ENCODE measurements at places on chromosomes 6 and 20. TPM values are rescaled to one million over a fixed set of nuclear protein-coding genes. Genes with fewer than 3 reads are reported as not detected.

DNA sequence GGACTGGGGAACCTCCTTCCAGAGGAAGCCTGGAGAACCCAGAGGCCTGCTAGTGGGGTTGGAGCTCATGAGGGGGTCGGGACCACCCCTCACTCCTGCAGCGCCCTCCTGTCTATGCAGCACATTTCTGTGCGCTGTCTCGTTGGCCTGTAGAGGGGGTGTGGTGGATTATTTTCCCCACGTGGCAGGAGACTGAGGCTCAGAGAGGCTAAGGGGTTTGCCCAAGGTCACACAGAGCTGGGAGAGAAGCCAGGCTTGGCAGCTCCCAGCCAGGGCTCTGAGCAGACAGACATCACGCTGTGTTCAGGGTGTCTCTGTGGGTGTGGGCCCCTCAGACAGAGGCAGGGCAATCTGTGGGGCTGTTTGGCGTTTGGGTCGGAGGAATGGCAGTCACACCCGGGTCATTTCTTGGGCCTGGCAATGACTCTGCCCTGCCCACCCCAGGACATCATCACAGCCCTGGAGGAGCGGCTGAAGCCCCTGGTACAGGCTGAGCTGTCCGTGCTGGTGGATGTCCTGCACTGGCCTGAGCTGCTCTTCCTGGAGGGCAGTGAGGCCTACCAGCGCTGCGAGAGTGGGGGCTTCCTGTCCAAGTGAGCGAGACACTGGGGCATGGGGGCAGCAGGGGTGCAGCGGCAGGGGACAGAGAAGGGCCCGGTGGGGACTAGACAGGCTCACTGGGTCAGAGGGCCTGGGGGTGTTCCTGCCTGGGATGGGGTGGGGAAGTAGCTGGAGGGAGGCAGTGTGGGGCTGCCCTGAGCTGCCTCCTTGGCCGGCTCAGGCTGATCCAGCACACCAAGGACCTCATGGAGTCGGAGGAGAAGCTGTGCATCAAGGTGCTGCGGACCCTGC is 27.7 kb downstream of the UQCC2 start:
- H3K4me3 ChIP-seq, result no peak overlapping the region
- H3K27ac ChIP-seq, result no peak overlapping the region
- H3K36me3 ChIP-seq, result peaks cover 15% of the 10 kb centered on the region
- H3K4me1 ChIP-seq, result no peaks in the 10 kb centered on the region
- H3K27me3 ChIP-seq, result no peaks in the 10 kb centered on the region

Gene ELOVL4
- total RNA-seq, result 6.2 TPM

Gene GLP1R
- total RNA-seq, result 4.0 TPM

Gene AVP
- total RNA-seq, result not detected

DNA sequence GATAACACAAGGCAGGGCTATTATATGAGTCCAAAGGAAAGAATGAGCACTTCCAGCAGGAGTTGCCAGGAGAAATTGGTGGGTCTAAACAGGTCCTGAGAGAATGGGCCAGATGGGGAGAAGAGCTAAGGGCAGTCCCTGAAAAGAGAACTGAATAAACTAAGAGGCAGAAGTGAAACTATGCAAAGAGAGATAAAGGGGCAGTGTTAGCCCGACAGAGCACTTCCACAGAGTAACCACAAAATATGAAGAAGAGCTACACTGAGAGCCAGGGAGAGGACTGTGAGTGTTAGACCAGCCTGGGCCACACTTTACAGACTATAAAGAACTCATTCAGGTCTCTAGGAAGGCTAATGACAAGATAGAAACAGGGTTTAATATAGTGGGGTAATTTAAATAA is 43.8 kb downstream of the RALGAPA2 start:
- H3K27me3 ChIP-seq, result no peaks in the 10 kb centered on the region
- H3K36me3 ChIP-seq, result peaks cover 4% of the 10 kb centered on the region
- peaks cover 5% of the 10 kb centered on the region for H3K4me1 ChIP-seq
- no peak overlapping the region for H3K4me3 ChIP-seq
- H3K27ac ChIP-seq, result no peak overlapping the region

Gene FOXA2
- total RNA-seq, result 124 TPM

DNA sequence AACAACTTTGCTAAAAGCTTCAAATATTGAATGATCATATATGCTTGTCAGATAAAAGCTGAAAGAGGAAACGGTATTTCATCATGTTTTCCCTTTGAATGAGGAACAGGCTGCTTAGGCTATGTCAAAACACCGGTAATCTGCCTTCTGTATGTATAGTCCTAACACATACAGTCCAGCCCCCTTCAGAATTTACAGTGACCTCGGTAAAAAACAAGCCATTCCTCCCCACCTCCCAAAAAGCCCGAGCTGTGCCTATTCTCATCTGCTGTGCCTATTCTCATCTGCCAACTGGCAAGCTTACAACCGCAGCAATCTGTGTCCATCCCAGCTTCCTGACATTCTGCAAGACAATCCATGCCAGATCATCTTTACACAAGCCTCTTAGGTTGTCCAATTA is 26.8 kb upstream of the UBE2J1 start:
- no peaks in the 10 kb centered on the region for H3K36me3 ChIP-seq
- H3K27ac ChIP-seq, result no peak overlapping the region
- no peak overlapping the region for H3K4me3 ChIP-seq
- H3K27me3 ChIP-seq, result no peaks in the 10 kb centered on the region

DNA sequence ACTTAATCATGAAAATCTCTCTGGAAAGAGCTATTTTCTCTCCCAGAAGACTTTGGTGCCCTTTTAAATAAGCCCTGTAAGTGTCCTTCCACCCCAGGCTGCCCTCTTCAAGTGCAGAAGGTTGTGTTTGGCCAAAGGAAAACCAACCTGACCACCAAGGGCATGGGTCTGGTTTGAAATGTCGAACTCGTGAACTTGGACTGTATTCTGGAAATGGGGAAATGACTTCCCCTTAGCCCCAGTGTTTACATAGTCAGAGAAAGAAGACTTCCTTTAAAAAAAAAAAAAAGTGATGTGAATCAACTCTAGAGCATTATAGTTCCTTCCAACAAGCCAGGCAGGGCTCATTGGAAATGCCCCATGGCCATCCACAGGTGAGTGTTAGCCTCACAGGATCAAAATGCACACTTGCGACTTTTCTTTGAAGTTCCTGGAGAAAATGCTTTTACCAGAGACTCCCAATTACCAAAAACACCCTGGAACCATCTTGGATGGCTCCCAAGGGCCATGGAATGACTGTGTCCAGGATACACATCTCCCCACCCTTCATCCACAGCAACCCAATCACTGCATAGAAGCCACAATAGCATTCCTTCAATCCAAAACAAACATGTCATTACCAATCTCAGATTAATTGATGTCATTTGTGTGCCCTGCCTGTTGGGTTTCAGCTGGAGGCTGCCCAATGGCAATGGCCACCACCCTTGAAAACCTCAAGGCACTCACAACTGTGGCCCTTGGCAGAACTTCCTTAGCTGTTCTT is 133.8 kb downstream of the CLIC5 start:
- no peak overlapping the region for H3K4me3 ChIP-seq
- H3K36me3 ChIP-seq, result peaks cover 3% of the 10 kb centered on the region
- DNase-seq, result no peak
- peaks cover 33% of the 10 kb centered on the region for H3K4me1 ChIP-seq

- no peak overlapping the region for H3K4me3 ChIP-seq
- H3K4me1 ChIP-seq, result no peaks in the 10 kb centered on the region
- no peaks in the 10 kb centered on the region for H3K36me3 ChIP-seq
- DNase-seq, result no peak
- no peaks in the 10 kb centered on the region for H3K27me3 ChIP-seq
Measured at GRCh38 chr20:18928626-18929025, 115.0 kb downstream of the SCP2D1 start.

Gene ABHD16B
- total RNA-seq, result not detected

- H3K27me3 ChIP-seq, result no peaks in the 10 kb centered on the region
- peaks cover 46% of the 10 kb centered on the region for H3K4me1 ChIP-seq
- H3K27ac ChIP-seq, result peak overlapping the region; percentile 89
- H3K4me3 ChIP-seq, result no peak overlapping the region
Measured at GRCh38 chr6:43934183-43934802, 164.3 kb downstream of the VEGFA start.

Gene SLC17A3
- total RNA-seq, result 0.58 TPM

- H3K27ac ChIP-seq, result no peak overlapping the region
- no peak overlapping the region for H3K4me3 ChIP-seq
- no peak for DNase-seq
- H3K4me1 ChIP-seq, result no peaks in the 10 kb centered on the region
- peaks cover 11% of the 10 kb centered on the region for H3K27me3 ChIP-seq
Measured at GRCh38 chr6:3731700-3732099, 19.8 kb downstream of the PXDC1 start.

GRCh38 chr6:13661647-13662046 is 46.5 kb downstream of the NOL7 start:
- no peak for DNase-seq
- no peaks in the 10 kb centered on the region for H3K27me3 ChIP-seq
- H3K4me3 ChIP-seq, result no peak overlapping the region
- no peak overlapping the region for H3K27ac ChIP-seq

DNA sequence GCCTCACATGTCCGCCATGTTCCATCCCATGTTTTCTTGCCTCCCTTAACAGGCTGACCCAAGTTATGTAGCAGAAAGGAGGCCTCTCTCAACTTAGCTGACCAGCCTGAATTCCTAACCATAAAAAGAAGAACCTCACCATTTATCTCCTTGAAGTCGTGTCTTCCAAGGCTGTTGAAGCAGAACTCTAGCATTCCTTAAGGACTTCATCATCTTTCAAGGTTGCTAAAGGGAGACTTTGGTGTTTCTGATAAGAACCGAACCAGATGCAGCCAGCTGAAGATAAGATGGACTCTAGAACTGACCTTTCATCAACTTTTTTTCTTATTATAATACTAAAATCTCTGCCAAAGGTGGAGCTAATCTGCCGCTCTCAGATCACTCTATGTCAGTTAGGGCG is 571.7 kb upstream of the SLC35B3 start:
- no peak overlapping the region for H3K27ac ChIP-seq
- no peaks in the 10 kb centered on the region for H3K36me3 ChIP-seq
- H3K4me3 ChIP-seq, result no peak overlapping the region
- no peaks in the 10 kb centered on the region for H3K4me1 ChIP-seq
- DNase-seq, result no peak
- no peaks in the 10 kb centered on the region for H3K27me3 ChIP-seq

Gene GPX5
- total RNA-seq, result not detected

DNA sequence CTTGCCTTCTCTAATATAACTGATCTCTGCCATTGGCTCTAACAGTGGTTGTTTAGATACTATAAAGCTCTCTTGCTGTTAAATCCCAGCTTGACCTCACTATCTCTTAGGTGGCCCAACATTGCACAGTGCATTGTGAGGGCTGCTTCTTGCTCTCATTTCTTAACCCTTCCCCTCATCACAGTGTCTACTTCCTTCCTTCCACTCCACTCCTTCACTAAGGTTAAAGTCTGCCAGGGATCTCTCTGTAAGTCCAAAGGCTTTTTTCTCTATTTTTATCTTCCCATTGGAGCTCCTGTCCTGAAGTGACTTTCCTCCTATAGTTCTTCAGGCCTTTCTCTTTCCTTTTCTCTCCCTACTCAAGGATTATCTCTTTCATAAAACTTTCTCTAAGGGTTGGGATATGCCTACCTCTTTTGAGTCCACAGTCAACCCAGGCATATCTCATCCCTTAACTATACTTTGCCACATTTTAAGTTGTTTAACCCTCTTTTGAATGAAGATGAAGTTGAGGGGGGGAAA is 4.0 kb upstream of the TBC1D22B start:
- peaks cover 4% of the 10 kb centered on the region for H3K27me3 ChIP-seq
- H3K4me1 ChIP-seq, result peaks cover 3% of the 10 kb centered on the region
- H3K4me3 ChIP-seq, result no peak overlapping the region
- H3K27ac ChIP-seq, result no peak overlapping the region
- H3K36me3 ChIP-seq, result no peaks in the 10 kb centered on the region

GRCh38 chr20:64021124-64021975 is 14.6 kb upstream of the C20orf204 start:
- DNase-seq, result no peak
- no peaks in the 10 kb centered on the region for H3K27me3 ChIP-seq
- H3K27ac ChIP-seq, result no peak overlapping the region
- peaks cover 5% of the 10 kb centered on the region for H3K4me1 ChIP-seq
- H3K4me3 ChIP-seq, result no peak overlapping the region
- H3K36me3 ChIP-seq, result peaks cover 22% of the 10 kb centered on the region

DNA sequence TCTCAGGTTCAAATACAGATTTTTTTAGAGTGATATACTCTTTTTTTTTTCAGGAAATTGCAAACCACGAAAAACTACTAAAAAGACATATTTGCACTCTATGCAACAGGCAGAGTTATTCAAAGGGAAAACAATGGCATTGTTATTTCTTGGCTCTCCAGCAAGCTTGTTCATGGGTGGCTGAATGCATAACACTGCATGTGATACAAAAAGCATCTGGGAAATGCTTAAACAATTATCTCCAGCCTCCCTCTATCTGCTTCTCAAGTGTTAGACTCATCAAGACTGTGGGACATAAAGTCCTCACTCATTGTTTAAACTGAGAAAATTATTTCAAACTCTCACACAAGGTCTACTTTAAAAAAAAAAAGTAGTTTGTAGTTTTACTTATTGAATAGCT is 7.3 kb upstream of the COL12A1 start:
- H3K27me3 ChIP-seq, result peaks cover 14% of the 10 kb centered on the region
- H3K36me3 ChIP-seq, result no peaks in the 10 kb centered on the region
- H3K27ac ChIP-seq, result no peak overlapping the region

- no peaks in the 10 kb centered on the region for H3K27me3 ChIP-seq
- DNase-seq, result no peak
- no peak overlapping the region for H3K4me3 ChIP-seq
- H3K27ac ChIP-seq, result no peak overlapping the region
- no peaks in the 10 kb centered on the region for H3K4me1 ChIP-seq
Measured at GRCh38 chr6:126600258-126600916, 260.5 kb downstream of the CENPW start.

- DNase-seq, result no peak
- peaks cover 1% of the 10 kb centered on the region for H3K36me3 ChIP-seq
- H3K27ac ChIP-seq, result no peak overlapping the region
- peaks cover 3% of the 10 kb centered on the region for H3K4me1 ChIP-seq
Measured at GRCh38 chr20:47817573-47817972, 32.3 kb upstream of the SULF2 start.

Gene GPLD1
- 7.4 TPM for total RNA-seq

DNA sequence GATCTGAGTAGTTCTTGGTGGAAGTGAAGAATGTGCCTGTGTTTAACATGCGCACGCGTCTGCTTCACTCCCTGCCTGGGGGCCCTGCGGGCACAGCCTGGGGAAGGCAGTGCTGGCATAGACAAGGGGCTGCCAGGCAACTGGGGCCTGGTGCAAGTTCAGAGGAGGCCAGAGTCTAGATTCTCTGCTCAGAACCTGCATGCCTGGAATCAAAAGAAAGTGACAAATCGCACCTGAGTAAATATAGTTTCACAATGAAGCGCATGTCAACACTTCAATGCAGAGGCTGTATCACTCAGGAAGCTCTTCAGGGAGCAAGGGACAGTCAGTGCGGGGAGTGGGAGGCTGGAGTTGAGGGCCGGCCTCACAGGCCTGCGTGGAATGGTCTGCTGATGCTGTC is 24.2 kb upstream of the PPP1R14C start:
- H3K4me3 ChIP-seq, result no peak overlapping the region
- H3K4me1 ChIP-seq, result peaks cover 13% of the 10 kb centered on the region
- no peak for DNase-seq

GRCh38 chr6:112289038-112289566 is 34.7 kb upstream of the LAMA4 start:
- no peak overlapping the region for H3K4me3 ChIP-seq
- DNase-seq, result no peak
- no peaks in the 10 kb centered on the region for H3K36me3 ChIP-seq
- H3K27me3 ChIP-seq, result no peaks in the 10 kb centered on the region
- H3K27ac ChIP-seq, result no peak overlapping the region
- H3K4me1 ChIP-seq, result no peaks in the 10 kb centered on the region

Data from progenitor cell of endocrine pancreas (in vitro differentiated cells).